ENCODE measurements at places on chromosomes 16 and 17.
A peak's percentile ranks its signal among the peaks of the same experiment; 100 is the strongest.

DNA sequence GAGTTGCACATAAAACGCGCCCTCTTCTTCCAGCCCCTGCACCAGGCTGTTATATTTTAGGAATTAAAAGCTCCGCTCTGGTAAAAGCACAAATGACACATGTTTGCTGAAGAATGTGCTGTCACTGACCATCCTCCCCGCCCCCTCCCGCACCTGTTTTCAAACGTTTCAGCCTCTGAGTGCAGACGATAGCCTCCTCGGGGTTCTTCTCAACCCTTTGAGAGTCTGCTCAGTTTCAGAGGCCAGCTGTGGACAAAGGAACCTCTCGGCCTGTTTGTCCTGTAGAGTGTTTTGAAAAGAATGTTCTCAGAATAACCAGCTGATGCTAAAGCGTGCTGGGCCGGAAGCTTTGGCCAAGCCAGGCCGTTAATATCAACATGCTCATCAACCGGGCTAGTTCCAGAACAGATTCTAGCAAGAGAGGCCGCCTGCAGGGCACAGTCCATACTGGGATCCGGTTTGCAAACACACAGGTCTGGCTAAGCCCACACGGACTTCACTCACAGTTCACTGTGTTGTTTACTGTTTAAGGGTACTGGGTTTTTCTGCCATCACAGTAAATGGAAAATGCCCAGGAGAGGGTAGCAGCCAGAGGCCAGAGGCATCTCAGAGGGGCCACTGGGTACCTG, 6.4 kb upstream of the CACNG4 start:
- DNase-seq: no peak

GRCh38 chr16:12951392-12951791, 50.0 kb downstream of the SHISA9 start:
- DNase-seq: no peak

DNA sequence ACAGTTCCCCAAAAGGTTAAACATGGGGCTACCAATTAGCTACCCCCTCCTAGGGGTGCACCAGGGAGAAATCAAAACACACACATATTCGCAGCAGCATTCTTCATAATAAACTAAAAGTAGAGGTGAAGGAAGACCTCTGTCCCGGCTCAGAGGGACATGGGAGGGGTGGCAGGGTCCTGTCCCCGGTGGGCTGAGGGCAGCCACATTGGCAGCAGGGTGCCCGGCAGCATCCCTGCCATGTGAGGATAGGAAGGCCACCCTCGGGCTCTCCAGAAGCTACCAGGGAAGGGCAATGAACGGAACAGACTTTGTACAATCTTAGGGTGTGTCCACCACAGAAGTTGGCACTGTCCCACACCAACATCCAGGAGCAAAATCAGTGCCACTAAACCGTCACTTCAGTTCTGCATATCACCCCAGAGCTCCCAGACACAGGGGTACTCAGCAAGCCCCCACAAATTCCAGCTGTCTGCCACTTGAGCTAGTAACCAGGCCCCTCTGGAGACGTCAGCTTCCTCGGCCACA, 3.1 kb upstream of the DNAH17 start:
- DNase-seq: no peak

GRCh38 chr17:76791053-76791980, 53.4 kb downstream of the MFSD11 start:
- peak; percentile 4 for DNase-seq

- no peak for DNase-seq
Measured at GRCh38 chr17:76365256-76365903, 11.7 kb upstream of the PRPSAP1 start.

Data from stimulated activated CD8-positive, alpha-beta memory T cell treated with anti-CD3 and anti-CD28 coated beads, Interleukin-4, amount 100 ng/mL, for 24 hours (primary cell).